ENCODE measurements at places on chromosomes 6 and 20.

DNA sequence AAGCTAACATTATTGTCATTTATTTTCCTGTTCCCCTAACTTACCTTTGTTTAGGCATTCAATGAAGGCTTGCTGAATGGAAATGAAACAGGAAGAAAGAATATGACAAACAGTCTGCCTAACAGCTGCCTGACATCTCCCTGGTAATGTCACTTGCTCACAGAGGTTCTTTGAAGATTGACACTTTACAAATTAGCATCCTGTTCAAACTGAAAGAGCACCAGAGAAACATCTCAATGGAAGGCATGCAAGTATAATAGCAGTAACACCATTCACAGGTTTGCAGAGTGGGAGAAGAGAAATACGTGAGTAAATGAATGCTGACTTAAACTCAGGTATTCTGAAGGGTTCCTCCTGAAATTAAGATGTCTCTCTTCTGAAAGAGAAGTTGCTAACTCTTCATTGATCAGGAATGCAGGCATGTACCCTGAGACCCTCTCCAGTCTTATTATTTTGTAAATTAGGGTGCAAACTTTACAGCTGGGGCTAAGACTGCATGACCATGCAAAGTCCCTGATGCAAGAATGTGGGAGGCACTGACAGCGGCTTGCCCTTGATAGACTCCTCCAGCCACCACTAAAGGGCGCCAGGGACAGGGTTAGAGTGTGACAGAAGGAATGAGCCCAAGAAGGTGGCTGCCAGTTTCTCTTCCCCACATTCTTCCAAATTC is 1.3 kb upstream of the SMLR1 start:
- no peak for DNase-seq

DNA sequence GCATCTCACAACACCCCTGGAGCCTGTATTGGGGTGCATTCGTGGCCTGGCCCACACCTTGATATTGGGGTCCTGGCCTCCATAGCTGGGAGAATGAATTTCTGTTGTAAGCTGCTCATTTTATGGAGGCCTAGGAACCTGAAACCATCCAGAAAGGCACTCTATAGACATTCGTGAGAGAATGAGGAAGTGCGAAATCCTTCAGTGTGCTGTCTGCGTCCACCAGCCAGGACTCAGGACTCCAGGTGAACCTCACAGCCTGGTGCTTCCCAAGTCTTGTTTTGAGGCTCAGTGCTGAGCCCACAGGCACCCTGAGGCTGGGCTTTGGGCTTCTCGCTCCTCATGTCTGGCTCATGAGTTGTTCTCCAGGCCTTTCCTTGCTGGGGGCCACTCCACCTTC is 11.9 kb upstream of the RBBP8NL start:
- no peak for DNase-seq

DNA sequence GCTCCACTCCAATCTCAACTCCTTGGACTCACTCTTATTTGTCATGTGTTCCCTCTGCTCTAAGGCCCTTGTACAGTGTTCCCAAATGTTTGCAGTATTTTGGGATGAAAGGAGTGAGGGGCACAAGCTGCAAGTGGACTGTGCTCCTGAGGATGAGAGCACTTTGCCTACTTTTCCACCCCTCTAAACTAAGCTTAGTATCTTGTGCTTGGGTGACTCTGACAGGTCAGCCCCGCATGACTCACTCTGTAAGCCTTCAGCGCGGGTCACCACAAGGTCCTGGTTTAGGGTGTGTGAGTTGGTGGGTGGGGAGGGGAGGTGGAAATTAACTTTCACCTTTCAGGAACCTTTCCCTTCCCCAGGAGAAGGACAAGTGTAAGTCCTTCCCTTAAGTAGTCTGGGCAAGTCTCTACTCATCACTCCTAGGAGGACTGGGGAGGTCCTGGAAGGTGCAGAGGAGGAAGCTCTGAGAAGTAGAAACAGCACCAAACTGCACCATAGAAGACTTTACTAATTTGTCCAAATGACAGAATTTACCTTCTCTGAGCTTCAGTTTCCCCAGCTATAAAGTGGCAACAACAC is 68.8 kb upstream of the EPB41L1 start:
- DNase-seq, result peak; percentile 21

DNA sequence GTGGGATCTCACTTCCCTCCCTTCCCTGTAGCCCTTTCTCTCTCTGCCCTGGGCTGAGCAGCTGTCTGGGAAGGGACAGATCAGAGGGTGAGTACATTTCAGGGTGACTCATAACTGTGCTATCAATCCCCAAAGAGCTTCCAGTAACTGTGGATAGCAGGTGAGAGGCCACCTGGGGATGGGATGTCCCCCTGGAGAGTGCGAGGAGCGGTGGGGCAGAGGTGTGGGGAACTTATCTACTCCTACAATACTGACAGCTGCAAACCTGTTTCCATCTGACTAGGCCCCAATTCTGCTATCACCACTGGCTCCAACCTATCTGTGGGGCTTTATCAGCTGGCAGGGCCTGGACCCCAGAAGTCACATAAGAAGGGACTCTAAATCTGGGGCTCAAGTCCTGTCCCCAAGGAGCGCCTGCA is 32.6 kb downstream of the KCNK5 start:
- DNase-seq, result no peak

GRCh38 chr6:11750682-11751081 is 27.9 kb downstream of the ADTRP start:
- no peak for DNase-seq
